Activated CD4-positive, alpha-beta T cell treated with anti-CD3 and anti-CD28 coated beads, Interleukin-2, amount 10 ng/mL, durations not matched to agents 7 days and 5 days (primary cell): ENCODE measurements at places on chromosomes 12 and 14.

GRCh38 chr12:6065131-6065862 lies 59.2 kb downstream of the VWF start:
- no peak overlapping the region for H3K4me3 ChIP-seq
- H3K36me3 ChIP-seq: no peaks in the 10 kb centered on the region
- no peak for DNase-seq
- H3K27me3 ChIP-seq: no peaks in the 10 kb centered on the region
- no peak overlapping the region for H3K27ac ChIP-seq
- H3K4me1 ChIP-seq: peaks cover 11% of the 10 kb centered on the region

DNA sequence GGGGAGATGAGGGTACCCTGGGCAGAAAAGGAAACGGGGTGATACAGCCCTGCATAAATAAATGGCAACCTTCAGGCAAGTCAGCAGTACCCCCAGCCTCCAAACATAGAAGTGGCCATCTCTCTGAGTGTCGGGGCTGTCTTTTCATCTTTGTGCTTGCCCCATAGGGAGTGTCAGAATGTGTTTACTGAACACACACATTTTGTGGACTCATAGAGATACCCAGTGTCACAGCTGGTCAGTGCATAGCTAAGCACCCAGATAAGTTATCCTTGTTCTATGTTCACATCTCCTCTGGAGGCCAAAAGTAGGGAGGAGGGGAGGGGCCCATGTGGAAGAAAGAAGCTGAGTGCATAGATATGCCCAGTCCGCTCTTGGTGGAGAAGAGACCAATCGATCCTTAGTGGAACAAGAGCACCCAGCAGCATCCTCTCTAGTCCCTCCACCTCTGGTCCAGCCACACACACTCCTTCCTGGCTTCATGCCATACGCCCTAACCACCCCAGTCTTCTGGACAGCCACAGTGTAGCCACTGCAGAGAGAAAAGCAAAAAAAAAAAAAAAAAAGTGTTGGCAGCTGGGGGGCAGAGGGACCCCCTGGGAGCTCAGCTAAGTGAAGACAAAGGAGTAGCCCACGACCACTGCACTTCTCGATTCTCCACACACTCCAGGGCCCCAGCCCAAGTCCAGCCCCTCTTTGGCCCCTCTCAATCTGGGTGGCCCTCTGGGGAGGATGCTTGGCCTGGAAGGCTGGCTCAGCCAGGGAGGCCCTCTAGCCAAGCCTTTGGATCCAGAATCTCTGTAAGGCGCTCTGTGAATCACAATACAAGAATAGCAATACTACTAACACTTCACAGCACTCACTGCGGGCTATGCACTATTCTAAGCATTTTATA lies 2.6 kb downstream of the ITGA7 start:
- H3K27ac ChIP-seq: no peak overlapping the region
- no peak overlapping the region for H3K4me3 ChIP-seq
- H3K36me3 ChIP-seq: no peaks in the 10 kb centered on the region
- DNase-seq: no peak
- H3K27me3 ChIP-seq: peaks cover 30% of the 10 kb centered on the region
- peaks cover 20% of the 10 kb centered on the region for H3K4me1 ChIP-seq

- H3K4me1 ChIP-seq: peaks cover 22% of the 10 kb centered on the region
- no peak for DNase-seq
- H3K4me3 ChIP-seq: no peak overlapping the region
- H3K27me3 ChIP-seq: no peaks in the 10 kb centered on the region
- peaks cover 24% of the 10 kb centered on the region for H3K36me3 ChIP-seq
These were observed 156.5 kb upstream of the PLEKHG7 start for GRCh38 chr12:92546259-92546634.

GRCh38 chr12:89350630-89351488 lies 1.4 kb downstream of the DUSP6 start:
- H3K36me3 ChIP-seq: peaks cover 42% of the 10 kb centered on the region
- peaks cover 73% of the 10 kb centered on the region for H3K4me1 ChIP-seq
- no peaks in the 10 kb centered on the region for H3K27me3 ChIP-seq
- H3K27ac ChIP-seq: peak overlapping the region; percentile 95
- peak; percentile 33 for DNase-seq

- peaks cover 11% of the 10 kb centered on the region for H3K4me1 ChIP-seq
- peaks cover 8% of the 10 kb centered on the region for H3K36me3 ChIP-seq
- DNase-seq: no peak
- H3K27ac ChIP-seq: no peak overlapping the region
These were observed 31.0 kb upstream of the CCND2 start for GRCh38 chr12:4242595-4242994.

DNA sequence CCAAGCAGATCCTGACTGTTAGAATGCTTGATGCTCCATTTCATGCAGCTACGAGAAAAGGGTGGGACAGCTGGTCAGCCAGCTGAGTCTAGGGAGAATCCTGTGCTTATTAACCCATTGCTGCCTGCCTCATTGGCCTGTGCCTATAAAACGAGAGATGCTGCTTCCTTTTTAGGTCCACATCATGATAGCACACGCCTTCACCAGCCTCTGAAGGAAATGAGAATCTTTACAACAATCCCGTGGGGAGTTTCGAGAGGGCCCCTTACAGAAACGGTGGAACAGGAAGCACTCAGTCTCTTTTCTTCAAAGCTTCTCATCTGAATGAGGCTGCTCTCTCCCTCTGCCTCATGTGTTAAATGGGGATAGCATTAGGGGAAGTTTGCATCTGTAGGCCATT lies 147.3 kb upstream of the RFLNA start:
- H3K27ac ChIP-seq: no peak overlapping the region
- H3K27me3 ChIP-seq: peaks cover 5% of the 10 kb centered on the region
- H3K4me1 ChIP-seq: no peaks in the 10 kb centered on the region
- no peak for DNase-seq
- H3K36me3 ChIP-seq: no peaks in the 10 kb centered on the region

DNA sequence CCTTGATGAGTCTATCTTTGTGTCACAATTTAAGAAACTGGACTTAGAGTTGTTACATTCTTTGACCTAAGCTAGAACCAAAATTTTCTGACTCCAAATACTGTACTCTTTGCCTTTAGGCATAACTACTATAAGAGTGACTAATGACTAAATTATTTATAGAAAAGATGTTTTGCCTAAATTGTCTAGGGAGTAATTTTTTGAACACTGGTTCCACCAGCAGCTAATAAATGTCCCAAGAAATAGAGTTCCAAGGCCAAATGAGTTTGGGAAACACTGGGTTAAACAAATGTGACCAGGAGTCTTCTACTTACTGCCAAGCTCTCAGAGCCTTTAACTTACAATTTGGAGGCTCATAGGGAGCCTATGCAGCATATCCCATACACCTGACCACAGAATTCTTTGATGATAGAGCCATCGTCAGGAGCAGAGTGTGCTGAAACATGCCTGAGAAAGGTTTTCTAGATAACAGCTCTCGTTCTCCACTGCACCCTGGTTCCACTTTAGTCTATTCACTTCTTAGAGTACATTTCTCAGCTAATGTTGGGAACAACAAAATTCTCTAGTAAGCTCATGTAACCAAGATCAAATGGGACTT lies 215.9 kb upstream of the HMGA2 start:
- no peak overlapping the region for H3K27ac ChIP-seq
- no peak overlapping the region for H3K4me3 ChIP-seq
- H3K27me3 ChIP-seq: peaks cover 4% of the 10 kb centered on the region
- no peak for DNase-seq

- no peak for DNase-seq
- H3K27me3 ChIP-seq: no peaks in the 10 kb centered on the region
- no peak overlapping the region for H3K4me3 ChIP-seq
- no peak overlapping the region for H3K27ac ChIP-seq
These were observed 181.3 kb downstream of the ZFP36L1 start for GRCh38 chr14:68611599-68611998.

GRCh38 chr14:94491511-94491910 lies 15.5 kb upstream of the SERPINA9 start:
- H3K27ac ChIP-seq: no peak overlapping the region
- no peaks in the 10 kb centered on the region for H3K4me1 ChIP-seq
- H3K27me3 ChIP-seq: peaks cover 2% of the 10 kb centered on the region
- no peaks in the 10 kb centered on the region for H3K36me3 ChIP-seq
- no peak for DNase-seq

DNA sequence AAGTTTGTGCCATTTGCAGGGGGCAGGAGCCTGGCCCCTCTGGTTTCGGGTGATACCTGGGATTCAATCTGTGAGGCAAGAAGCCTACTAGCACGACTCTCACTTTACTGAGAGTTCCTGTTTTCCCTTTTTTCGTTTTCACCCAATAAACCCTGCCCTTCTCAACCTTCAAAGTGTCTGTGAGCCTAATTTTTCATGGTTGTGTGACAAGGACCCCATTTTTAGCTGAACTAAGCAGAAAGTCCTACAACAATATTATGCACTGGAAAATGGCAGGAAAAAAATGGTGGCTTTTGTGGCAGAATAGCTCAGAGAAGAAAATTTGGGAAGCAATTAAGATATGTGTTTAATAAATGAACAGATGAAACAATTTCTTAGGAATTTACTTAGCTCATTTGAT lies 432.1 kb downstream of the C12orf50 start:
- no peak overlapping the region for H3K4me3 ChIP-seq
- H3K27me3 ChIP-seq: no peaks in the 10 kb centered on the region
- H3K4me1 ChIP-seq: no peaks in the 10 kb centered on the region
- H3K27ac ChIP-seq: no peak overlapping the region
- no peak for DNase-seq
